Retina (tissue), 1 donor: ENCODE measurements at places on chromosomes 5 and 9.

- no peak for DNase-seq
Observed at GRCh38 chr5:163033656-163034055, 403.7 kb upstream of the CCNG1 start.

DNA sequence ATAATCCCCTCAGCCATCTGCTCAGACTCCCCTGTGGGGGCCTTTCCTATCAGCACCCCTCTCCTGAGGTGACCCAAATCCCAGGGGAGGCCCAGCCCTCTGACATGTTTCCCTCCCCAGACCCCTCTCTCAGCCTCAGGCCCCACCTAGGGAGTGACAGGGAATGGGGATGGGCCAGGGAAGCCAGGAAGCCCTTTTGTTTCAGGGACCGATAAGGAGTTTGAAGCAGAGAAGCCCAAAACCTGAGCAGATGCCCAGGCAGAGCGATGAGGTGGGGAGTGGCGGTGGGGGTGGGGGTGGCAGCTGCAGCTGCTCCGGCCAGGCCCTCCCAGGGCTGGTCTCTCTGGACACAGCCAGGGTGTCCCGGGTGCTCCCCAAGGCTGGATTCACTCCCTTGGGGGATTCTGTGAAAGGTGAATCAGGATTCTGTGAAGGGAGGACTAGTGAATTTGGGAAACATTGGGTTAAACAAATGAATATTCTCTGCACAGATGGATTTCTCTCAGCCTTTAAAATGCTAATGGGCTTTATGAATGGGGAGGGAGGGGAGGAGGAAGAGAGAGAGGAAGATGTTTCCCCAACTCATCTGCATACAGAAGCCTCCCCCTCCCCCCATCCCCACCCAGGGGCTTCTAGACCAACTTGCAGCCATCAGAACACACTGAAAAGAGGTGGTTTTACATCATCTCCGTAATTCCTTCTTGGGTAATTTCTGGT lies 17.4 kb downstream of the AKNA start:
- peak; percentile 45 for DNase-seq

GRCh38 chr5:116861666-116862065 lies 287.0 kb upstream of the SEMA6A start:
- DNase-seq, result no peak

GRCh38 chr5:162769019-162769418 lies 668.4 kb upstream of the CCNG1 start:
- no peak for DNase-seq

DNA sequence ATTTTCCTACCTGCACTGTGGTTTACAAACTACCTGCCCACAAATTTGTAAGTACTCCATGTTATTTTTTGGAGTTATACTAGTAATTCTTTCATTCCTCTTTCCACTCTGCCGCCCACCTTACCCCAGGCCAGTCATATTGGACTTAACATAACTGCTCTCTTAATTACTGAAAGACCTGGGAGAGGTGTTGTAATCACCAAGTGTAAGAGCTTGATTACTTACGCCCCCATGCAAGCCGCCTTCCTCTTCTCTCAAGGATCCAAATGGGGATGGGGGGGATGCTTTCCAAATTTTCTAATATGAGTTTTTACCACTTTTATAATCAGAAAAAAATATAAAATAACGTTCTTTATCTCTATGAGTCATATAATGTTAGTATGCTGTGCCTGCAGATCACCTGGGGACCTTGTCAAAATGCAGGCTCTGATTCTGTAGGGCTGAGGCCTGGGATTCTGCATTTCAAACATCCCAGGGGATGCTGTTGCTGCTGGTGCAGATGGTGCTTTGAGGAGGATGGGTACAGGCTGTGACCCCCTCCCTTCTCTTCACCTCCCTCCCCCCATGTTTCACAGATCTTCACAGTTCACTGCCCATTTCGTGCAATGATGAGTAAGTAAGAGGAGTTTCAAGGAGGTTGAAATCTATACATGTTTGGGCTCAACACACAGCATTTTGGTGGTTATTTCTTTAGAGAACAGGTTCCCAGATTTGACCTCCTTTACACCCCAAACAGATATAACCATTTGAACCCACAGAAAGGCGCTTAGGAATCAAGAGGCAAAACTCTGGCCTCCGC lies 87.3 kb downstream of the SEC61B start:
- no peak for DNase-seq

- DNase-seq, result no peak
Observed at GRCh38 chr5:40603378-40603777, 76.3 kb upstream of the PTGER4 start.

DNA sequence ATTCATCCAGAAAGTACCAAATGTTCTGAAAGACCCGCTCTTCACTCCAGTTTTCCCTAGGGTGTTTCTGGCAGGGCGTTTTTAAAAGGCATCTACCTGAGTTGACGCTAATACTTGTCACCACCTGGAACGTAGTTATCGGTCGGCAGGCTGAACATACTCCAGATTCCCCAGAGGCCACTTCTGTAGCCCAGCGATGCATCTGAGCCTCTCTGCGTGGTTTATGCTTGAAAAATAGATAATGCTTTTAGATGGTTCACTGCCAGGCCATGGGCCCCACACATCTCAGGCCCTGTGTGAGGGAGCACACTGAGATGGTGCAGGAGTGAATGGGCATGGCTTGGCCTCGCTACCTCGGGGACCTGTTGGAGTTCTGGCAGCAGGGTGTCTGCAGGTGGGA lies 33.0 kb upstream of the NCS1 start:
- peak; percentile 53 for DNase-seq

DNA sequence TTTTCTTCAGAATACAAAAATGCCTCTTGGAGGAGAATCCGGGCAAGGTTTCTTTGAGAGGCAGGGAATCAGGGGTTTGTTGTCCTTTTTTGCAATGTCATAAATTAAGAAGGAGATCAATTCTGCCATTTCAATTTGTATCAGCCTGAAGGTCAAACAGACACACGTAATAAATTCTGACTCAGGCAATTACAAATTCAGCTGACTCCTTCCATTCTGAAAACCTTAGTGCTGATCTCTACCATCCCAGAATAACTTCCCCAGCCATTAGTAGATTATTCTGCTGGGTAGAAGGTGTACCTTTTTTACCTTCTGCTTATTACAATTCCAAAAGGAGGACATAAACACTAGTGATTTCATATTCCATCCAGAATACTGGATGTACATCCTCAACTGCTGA lies 516.6 kb downstream of the AGTPBP1 start:
- DNase-seq, result no peak

DNA sequence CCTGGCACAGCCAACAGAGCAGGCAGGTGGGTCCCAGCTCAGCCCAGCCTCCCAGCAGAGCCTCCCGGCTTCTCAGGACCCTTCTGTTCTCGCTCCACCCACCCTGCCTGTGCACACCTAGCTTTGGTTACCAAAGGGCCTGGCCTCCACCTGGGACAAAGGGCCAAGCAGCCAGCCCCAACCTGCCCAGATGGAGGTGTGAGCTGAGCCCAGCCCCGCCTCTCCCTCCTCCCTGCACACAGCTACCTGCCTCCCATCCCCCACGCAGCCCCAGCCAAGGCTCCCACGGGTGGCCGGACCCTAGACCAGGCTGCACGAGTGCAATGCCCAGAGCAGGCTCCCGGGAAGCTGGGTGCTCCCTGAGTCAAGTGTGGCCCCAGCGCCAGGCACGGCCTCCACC lies 5.6 kb downstream of the TPRN start:
- no peak for DNase-seq

DNA sequence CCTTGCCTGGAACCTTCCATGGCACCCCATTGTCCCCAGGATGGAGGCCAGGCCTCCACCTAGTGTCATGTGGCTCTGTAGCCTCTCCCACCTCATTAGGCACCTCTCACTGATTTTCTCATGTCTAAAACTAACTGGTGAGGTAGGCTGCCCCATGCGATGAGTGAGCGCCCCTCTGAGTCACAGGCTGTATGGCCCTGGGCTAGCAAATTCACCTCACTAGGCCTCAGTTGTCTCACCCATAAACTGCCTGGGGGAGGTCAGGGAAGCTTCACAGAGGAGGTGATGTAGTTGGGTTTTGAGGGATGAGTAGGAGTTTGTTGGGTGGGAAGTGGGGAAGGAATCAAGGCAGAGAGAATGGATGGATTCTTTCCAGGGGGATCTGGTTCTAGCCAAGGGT lies 8.8 kb downstream of the RXRA start:
- DNase-seq, result no peak

DNA sequence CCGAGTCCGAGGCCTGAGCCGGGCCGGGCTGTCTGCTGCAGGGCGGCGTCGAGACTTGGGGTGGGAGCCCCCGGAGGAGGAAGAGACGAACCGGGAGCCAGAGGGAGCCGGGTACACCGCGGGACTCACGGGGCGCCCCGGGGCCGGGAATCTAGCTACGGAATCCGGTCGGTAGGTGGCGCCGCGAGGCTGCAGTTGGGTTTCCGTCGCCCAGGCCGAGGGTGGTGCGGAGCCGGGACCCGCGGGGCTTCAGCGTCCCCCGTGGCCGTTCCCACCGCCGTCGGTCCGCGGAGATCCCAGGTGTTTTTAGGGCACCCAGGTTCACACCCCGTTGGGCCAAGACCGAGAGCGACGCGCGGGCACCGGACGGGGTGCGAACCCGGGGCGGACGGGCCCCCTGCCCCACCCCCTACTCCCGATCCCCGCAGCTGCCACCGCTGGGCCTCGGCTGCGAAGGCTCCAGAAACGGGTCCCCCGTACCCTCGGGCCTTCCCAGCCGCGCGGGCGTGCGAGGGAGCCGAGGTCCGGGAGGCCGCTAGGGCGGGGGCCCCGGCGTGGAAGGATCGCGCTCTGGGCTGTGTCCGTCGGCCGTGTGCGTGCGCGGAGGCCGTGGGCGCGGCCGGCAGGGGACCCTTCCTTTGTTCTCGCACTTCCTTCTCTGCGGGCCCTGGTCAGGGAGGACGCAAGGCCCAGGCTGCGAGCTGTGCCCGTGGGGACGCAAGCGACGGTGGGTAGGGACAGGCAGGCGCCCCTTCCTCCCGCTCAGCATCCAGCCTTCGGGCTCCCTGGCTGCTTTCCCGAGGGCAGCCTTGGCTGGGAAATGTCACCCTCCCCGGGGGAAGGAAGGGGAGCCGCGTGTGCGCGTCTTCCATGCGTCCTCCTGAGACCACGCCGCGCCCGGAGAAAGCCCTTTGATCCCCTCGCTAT lies 146.6 kb downstream of the GAPVD1 start:
- DNase-seq, result peak; percentile 92

- DNase-seq, result no peak
Observed at GRCh38 chr9:134557331-134557730, 84.3 kb upstream of the COL5A1 start.

DNA sequence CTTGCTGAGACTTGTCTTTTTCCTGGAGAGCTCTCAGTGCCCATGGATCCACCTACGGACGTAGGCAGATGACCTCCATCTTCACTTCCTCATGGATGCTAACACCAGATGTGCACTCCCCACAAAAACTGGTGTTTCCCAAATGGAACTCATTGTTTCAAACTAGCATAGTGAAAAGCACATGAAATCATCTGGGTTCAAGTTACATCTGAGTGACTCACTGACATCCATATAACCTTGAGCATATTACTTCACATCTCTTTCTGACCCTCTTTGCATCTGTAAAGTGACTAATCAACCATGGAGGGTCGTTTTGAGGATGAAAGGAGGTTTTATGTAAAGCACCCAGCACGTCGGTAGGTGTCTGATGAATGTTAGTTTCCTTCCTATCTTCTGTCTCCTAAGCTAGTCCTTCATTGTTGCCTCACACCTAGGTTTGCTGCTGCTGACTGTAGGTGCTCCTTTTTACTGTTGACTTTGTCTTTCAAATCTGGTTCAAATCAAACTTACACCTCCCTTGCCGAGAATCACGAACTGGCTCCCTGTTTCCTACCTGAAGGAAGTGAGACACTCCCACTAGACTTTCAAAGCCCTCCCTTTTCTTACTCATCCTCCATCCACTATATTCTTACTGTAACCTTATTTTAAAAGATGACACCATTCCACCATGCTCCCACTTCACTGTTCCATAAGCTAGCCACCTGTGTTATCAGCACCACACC lies 10.3 kb downstream of the OCLN start:
- DNase-seq, result no peak

DNA sequence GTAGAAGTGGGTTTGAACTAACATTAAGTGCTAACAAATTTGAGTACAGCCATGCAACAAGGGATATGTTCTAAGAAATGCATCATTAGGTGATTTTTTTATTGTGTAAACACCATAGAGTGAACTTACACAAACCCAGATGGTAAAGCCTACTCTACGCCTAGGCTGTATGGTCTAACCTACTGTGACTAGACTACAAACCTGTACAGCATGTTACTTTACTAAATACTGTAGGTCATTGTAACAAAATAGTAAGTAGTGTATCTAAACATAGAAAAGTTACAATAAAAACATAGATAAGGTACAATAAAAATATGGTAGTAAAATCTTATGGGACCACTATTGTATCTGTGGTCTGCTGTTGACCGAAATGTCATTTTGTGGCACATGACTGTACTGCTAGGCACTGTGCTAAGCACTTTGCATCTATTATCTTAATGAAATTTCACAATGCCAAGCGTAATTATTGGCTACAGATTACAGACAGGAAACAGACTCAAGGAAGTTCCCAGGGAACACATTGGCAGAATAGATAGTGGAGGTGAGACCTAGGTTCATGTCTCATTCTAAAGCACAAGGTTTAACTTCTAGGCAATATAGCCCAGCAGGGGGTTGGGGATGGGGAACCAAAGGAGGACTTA lies 62.7 kb downstream of the ATP10B start:
- no peak for DNase-seq

DNA sequence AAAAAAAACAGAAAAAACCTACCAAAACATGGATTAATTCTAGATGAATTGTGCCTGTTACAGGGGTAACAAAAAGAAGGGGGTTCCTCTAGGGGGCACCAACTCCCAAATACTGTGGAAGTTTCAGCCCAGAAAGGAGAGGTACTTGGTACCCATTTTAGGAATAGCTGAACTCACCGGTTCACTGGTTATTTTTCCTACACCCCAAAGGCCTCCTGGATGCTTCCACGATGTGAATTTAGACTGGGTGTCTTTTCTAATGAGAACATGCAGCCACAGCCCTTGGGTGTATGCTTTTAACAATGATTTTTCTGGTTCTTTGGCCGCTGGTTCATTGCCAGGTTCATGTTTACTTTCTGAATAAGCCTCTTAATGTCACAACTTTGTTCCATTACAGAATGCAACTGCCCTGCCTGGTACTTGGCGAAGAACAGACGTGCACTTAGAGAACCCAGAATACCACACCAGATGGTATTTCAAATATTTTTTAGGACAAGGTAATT lies 46.7 kb downstream of the GARNL3 start:
- DNase-seq, result no peak

GRCh38 chr5:1494780-1495524 lies 28.8 kb downstream of the LPCAT1 start:
- DNase-seq, result no peak

DNA sequence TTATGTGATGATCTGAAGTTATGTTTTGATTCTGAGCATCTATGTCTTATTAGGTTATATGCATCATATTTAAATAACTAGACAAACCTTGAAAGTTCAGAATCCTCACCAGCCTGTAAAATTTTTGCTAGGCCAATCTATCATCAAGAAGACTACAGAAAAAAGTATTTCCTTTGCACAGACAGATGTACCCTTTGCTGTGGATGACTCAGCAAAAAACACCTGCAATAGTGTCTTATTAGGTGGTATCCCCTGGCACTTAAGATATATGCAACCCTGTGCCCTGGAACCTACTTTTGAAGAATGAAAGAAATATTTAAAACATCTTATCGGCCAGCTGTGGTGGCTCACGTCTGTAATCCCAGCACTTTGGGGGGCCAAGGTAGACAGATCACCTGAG lies 130.6 kb downstream of the SLF1 start:
- DNase-seq, result no peak
